ENCODE measurements at places on chromosomes 5 and 9.

- no peak for DNase-seq
These were observed 183.9 kb upstream of the PPP1R26 start for GRCh38 chr9:135295551-135296300.

- no peak for DNase-seq
These were observed 32.6 kb downstream of the ECPAS start for GRCh38 chr9:111451570-111451969.

GRCh38 chr9:18692268-18692667 is 218.3 kb downstream of the ADAMTSL1 start:
- no peak for DNase-seq

DNA sequence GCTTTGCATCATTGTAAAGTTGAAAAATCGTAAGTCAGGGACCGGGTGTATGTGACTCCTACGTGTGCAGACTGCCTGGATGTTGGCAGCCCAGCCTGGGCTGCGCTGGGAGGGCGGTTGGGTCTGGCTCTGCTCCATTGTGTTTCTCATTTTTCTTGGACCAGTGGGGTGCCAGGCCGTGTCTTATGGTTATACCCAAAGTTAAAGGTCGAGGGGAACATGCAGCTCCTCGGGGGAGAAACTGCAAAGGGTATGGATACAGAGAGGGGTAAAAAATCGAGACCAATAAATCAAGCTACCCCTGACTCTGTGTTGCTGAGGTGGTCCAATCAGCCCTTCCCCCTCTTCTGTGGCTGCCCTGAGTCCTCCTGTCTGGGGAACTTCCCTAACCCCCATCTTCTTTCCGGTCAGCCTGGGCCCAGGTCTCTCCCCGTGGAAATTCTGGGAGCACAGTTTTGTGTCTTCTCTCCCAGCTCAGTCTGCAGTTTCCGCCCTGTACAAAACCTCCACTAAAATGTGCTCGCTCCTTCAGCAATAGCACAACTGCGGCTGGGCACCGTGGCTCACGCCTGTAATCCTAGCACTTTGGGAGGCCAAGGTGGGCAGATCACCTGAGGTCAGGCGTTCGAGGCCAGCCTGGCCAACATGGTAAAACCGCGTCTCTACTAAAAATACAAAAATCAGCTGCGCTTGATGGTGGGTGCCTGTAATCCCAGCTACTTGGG is 34.1 kb upstream of the UNC5A start:
- no peak for DNase-seq

GRCh38 chr5:88724201-88724600 is 158.8 kb downstream of the MEF2C start:
- DNase-seq: no peak

GRCh38 chr5:143889986-143890385 is 78.0 kb downstream of the HMHB1 start:
- DNase-seq: no peak

DNA sequence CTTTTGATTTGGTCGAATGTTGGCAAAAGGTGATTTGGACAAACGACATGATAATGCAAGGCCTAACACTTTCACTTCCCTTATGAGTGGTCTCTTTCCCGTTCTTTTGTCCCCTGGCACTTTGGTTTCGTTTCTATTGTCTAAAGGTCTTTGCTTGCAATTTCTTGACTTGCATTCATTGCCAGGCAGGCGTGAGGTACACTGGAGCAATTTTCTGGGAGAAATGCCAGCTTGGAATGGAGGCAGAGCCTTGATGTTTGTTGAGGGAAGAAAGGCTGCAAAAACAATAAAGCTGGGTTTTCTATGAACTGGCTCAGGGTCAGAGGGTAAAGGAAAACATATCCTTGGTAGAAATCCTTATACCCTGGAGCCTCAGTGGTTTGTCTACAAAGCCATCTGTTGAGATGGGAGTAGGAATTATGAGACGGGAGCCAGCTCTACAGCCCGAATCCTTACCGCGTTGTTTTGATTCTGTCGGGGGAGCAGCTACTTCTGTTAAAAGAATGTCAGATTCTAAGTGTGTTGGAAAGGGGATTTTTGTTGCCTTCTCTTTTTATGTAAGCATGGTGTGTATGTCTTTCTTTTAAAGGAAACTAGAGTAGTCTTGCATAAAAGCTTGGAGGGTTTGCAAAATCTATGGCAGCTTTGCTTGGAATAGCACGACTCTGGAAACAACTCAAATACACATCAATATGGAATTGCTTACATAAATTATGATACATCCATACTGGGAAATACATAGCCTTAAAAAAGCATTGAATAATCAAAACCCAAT is 158.9 kb downstream of the RMI1 start:
- no peak for DNase-seq
